ENCODE measurements at places on chromosomes 4 and X.

- no peak for DNase-seq
Observed at GRCh38 chr4:185305979-185306442, 89.7 kb downstream of the LRP2BP start.

- no peak for DNase-seq
Observed at GRCh38 chrX:20189171-20189570, 47.5 kb upstream of the EIF1AX start.

DNA sequence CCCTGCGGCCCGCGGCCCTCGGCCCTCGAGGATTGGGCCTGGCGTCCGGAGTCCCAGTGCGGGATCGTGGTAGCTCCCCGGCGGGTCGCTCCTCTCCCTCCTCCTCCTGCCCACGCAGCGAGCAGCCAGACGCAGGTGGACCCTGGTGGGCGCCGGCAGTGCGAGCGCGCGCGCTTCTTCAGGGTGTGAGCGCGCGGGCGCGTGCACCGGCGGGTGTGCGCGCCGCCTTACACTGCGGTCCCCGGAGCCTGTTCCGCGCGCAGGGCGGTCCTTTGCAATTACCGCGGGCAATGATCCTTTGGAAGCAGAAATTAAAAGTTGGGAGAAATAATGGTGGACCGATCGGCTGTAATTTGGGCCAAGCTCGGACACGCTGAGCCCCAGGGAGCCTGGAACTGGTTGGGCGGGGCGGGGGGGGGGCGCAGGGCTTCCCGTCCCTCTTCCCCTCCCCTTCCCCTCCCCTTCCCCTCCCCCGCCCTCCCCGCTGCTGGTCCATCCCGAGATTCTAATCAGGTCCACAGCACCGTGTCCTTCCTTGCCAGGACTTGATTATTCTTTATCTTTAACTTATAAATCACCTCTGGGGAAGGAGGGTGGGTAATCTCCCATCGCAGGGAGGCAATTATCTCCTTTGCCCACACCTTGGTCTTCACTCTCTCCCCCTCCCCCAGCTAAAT, 1.6 kb upstream of the NKX1-1 start:
- DNase-seq: no peak

DNA sequence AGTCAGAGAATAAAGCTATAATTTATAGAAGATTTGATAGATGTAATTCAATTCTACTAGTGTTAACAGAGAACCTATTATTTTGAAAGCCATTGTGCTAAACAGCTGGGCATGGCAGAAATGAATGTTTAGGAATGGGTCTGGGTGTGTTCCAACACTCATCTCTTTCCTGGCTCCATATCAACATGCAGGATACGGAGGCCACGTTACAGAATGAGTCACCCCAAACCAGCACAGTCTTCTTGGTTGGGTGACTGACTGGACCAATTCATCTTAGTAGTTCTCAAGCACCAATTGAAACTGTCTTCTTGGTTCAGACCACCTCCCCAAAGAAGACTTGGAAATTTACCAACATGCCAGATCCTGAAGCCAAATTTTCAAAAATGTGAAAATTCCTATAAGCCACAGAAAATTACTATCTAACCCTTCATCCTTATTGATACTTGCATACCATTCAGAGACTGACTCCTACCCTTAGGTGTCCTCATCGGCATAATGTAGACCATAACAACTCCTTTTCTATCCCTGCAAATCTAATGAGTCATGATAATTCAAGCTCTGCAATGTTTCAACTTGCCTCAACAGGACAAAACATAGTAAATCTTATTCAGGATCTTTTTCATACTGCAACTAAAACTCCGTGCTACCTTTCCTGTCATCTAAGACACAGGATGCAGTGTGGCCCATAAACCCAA, 52.0 kb upstream of the ATOH1 start:
- DNase-seq: no peak

- DNase-seq: no peak
Observed at GRCh38 chrX:71103110-71103983, 3.2 kb downstream of the CXorf65 start.

DNA sequence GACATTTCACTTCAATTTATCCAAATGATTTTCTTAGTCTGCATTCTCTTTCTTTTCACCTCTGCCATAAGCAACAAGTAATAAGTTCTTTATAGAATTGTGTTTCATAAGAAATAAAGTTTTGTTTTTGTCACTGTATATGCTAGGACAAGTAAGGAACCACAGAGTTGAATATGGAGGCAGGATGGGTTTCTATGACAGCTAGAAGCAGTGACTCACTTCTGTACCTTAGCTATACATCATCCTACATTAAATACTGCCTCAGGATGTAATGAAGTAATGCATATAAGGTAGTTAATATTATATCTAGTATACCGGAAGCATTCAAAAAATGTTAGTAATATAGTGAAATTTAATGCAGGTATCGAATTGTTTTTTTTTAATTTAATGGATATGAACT, 128.0 kb downstream of the PPA2 start:
- no peak for DNase-seq

DNA sequence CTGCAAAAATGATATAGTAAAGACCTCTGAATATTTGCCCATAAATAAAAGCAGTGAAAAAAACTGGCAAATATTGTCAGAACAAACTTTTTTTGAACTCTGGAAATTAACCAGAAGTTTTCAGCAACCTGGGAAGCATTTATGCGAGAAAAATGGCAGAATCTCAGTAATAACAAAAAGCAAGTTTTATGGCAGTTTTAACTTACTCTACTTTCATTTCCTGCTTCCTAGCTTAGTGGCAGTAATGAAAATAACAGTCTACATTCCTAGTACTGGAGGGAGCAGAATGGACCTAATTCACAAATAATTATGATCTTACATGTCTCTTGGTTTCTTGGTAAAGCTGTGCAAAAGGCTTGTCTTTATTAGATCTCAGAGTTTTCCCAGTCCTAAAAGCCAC, 460.1 kb downstream of the NAF1 start:
- no peak for DNase-seq

GRCh38 chr4:23885943-23886590, 3.8 kb downstream of the PPARGC1A start:
- DNase-seq: no peak

- DNase-seq: no peak
Observed at GRCh38 chr4:176273736-176274135, 4.7 kb upstream of the ASB5 start.

DNA sequence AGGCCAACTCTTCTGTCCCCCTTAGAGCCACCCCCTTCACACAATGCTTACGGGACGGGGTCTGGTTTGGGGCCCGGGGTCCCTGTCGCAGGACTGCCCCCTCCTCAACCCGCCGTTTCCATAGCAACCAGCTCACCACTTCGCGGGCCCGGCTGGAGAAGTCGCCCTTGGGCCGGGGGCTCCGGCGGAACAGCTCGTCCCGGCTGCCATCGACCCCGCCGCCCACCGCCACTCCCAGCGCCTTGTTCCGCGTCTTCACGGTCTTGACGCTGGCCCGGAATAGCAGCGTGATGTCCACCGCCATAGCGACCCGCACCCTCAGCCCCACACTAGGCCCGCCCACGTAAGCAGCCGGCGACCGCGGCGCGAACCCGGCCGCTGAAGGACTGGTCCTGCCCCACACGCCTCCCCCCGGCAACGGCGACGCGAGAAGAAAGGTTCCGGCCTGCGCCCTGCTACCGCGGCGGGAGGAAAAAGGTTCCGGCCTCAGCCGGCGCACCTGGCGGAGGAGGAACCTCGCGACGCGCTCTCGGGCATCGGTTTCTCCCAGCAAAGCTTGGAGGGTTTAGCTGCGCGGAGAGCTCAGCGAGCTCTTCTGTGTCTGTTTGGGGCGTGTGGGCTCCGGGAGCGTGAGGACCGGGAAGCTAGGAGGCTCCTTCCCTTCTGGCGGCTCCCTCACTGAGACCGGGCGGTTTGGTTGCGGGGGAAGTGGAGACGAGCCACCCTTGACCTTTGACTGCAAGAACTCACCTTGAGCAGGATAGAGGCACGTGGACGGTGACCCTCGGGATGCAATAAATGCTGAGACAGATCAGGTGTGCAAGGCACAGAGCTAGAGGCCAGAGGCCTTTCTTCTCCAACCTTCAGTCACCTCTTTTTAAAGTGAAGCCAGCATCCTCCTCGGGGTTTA, at the start of gene STX18:
Gene STX18, minus strand, starts transcription at position 388 of the 910 bp plus-strand sequence. Its CDS starts 84 bp downstream, at position 304.
- peak; percentile 80 for DNase-seq

GRCh38 chrX:13906093-13906492, 89.2 kb upstream of the GPM6B start:
- DNase-seq: peak; percentile 35

GRCh38 chrX:42127563-42127962, 204.2 kb upstream of the CASK start:
- no peak for DNase-seq

DNA sequence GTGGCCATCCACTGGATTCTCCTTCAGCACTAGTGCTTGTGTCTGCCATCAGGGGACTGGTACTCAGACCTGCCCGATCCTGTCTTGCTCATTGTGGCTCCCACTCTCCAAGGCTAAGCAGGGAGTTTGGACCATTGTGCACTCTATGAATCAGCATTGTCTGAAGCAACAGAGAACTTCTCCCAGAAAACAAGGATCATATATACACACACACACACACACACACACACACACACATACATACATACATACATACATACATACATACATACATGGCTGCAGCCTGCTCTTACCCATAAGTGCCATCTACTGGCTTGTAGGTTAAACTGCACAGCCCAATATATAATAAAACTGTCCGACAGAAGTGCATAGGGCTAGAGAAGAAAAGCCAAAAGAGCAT, 345.3 kb upstream of the LCORL start:
- no peak for DNase-seq

DNA sequence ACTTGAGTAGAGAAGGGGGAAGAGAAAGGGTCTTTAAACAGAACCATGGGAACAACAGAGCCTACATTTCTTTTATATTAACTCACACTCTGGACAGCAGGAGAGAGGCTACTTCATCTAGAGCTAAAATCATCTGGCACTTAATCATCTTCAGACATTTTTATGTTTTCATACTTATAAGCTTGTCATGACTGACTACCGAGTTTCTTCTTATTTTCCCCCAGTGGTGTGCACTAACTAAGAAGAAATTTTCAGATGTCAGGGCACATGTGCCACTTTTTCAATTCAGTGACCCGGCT, 11.8 kb upstream of the RTL5 start:
- no peak for DNase-seq

- no peak for DNase-seq
Observed at GRCh38 chr4:127047930-127048329, 584.8 kb upstream of the INTU start.

DNA sequence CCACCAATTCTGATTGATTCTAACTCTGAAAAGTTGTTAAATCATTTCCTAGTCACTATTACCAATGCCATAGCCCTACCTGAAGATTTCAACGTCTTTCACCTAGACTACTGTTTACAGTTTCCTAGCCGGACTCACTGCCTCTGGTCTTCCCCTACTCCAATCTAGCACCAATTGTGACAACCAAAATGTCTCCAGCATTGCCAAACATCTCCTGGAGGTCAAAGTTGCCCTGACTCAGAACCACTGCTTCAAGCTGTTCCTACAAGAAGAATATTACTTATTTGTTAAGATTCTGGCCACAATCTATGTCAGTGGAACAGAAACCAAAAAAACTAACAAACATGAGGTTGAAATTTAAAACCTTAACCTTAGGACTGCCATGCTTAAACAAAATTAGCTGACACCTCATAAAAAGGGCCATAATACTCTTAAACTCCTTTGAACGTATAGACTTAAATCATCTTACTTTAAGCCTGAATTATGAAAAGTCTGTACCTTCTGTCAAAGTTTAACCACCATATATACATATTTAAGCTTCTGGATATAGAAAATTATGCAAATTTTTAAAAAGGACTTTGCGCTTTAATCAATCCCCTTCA, 2.1 kb downstream of the PDS5A start:
- DNase-seq: no peak

DNA sequence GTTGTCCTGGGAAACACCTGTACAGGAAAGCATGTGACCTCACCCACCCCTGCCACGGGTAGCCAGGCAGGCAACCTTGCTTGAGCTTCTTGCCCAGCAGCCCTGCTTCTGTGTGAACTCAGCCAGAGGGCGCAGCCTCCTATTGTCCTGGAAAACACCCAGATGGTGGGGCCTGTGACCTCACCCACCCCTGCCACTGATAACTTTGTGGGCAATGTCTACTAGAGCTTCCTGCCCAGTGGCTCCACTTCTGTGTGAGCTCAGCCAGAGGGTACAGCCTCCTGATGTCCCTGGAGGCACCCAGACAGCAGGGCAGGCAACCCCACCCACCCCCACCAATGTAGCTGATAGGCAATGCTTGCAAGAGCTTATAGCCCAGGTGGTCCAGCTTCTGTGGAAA, 146.3 kb downstream of the DTHD1 start:
- no peak for DNase-seq

DNA sequence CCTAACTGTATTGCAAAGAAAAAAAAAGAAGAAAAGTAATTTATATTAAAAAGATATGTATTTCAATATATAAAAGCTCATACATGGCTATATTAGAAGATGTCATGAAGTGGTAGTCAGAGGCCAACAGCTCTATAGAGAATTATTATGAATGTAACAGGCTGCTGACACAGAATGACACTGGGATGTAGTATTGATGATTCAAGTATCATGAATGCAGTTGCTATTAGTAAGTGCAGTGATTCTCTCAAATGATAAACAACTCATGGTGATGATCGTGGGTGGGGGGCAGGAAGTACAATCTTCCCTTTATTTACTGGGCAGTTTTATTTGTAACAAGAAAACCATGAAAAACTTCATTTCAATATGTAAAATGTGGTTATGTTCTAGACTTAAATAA, 124.6 kb downstream of the COL4A6 start:
- no peak for DNase-seq

DNA sequence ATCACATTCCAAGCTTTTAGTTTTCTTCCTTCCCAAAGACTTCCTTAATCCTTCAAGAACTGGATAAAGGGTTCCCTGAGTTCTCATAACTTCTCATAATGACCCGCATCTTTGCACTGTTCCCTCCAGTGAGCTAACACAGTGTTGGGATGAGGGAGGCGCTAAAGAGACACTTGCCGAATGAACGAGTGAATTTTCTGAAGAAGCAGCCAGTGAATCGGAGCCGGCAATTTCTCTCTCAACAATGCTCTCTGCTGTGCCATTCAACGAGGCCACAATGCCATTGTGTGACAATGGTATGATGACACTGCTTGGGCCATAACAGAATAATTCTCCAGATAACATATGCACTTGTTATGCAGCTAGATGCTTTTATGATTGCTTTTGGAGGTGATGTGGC, 51.4 kb upstream of the ZFP42 start:
- peak; percentile 20 for DNase-seq

DNA sequence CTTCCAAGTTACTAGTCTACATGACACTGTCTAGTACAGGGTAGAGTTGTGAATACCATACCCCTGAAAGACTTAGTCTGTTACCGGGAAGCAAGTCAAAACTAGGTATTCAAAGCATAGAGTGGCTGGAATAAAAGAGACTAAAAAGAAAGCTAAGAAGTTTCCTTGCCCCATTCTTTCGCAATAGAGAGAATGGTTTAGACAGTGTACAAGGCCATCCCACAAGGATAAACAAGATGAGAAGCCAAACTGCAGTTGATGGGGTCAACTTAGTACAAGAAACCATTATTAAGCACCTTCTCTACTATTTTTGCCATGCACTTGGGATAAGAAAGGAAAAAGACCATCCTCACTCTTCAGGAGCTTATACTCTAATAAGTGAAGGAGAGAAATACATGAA, 30.3 kb downstream of the AMMECR1 start:
- no peak for DNase-seq

GRCh38 chrX:103530545-103530944, 11.3 kb upstream of the RAB40A start:
- DNase-seq: no peak

GRCh38 chr4:37891260-37892159, 626 bp downstream of the TBC1D1 start:
- no peak for DNase-seq

Data from hypothalamus (tissue), 51 donors.